GM12864 (cell line): ENCODE measurements at places on chromosomes 6 and 20.

DNA sequence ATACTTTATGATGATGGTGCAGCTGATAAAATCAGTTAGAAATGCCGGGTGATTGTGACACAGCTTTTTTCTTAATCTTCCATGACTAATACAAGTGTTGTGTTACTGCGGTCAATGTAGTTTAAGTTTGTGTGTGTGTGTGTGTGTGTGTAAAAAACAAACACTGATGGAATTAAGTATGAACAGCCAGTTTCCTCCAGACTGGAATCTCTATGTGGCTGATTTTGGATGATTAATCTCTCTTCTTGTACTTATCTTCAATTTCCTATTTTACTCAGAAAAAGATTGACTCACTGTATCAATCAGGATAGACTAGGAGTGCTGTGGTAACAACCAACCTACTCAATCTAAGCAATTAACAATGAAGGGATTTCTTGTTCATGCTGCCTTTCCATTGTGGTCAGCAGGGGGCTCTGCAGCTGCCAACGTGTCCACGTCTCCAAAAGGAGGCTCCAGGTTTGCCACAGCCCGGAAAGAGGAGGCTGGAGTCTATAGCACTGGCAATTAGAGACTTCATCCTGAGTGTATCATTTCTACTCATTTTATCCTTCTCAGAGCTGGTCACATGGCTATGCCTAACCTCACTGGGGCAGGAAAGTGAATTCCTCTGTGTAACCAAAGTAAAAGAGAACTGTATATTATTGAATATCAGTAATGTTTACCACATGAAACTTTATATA is 107.7 kb downstream of the CD109 start:
- DNase-seq, result no peak

- no peak for DNase-seq
These were observed 10.2 kb upstream of the SLC22A3 start for GRCh38 chr6:160337991-160338390.

GRCh38 chr6:52994031-52994838 is 849 bp downstream of the GSTA4 start:
- DNase-seq, result no peak

GRCh38 chr6:137390334-137390733 is 103.9 kb downstream of the OLIG3 start:
- no peak for DNase-seq

- DNase-seq, result no peak
These were observed 87.0 kb upstream of the ADGRF1 start for GRCh38 chr6:47129129-47129528.

DNA sequence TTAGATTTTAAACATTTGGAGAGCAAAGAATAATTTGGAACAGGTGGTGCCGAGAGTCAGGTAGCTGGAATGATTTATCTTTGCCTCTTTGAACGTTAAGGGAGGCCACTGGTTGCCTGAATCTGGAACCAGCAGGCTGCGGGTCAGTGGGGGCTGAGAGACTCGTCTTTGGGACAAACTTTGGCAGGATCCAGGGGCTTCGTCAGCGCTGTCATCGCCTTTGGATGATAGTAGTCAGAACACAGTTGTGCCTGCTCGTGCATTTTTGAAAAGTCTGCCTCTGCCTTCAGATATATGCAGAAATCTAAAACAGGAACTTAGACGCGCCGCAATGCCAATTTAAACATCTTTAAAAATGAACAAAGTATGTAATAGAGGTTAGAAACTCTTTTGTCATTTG is 5.0 kb downstream of the EYA2 start:
- DNase-seq, result no peak

GRCh38 chr6:111770263-111771093 is 102.8 kb downstream of the FYN start:
- DNase-seq, result no peak

DNA sequence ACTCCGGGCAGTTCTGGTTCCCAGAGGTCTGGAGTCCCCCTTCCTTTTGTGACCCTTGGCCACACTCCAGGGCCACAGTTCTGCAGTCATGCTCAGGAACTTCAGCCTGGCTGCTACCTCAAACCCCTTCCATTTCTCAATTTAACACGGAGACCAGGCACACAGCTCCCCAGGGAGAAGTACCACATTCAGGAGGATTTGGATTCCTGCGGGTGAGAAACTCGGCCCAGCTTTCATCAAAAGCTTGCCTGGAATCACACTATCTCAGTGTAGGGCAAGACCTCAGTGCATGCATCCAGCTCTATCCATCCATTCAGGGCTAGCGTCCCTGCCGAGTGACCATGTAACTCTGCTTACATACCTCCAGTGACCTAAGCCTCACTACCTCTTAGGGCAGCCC is 16.8 kb upstream of the IP6K3 start:
- DNase-seq, result no peak

- DNase-seq, result no peak
These were observed 229.5 kb downstream of the ERMARD start for GRCh38 chr6:169980826-169981450.
